ENCODE measurements at places on chromosomes 6 and 20. TPM values are rescaled to one million over a fixed set of nuclear protein-coding genes. Genes with fewer than 3 reads are reported as not detected.

The BMP6 gene
- total RNA-seq = not detected

The RSPH3 gene
- total RNA-seq = 2.1 TPM

The IL17F gene
- total RNA-seq = not detected

The SLC29A1 gene
- total RNA-seq = 39.8 TPM

The ARMC12 gene
- 0.96 TPM for total RNA-seq

The PAK5 gene
- total RNA-seq = not detected

The PDYN gene
- total RNA-seq = not detected

The BNIP5 gene
- total RNA-seq = not detected

The PKHD1 gene
- not detected for total RNA-seq

The RNF182 gene
- not detected for total RNA-seq

The HDDC2 gene
- total RNA-seq = 57.8 TPM
